Right ventricle myocardium superior (tissue), 1 donor: ENCODE measurements at places on chromosomes 6 and 20. TPM values are rescaled to one million over a fixed set of nuclear protein-coding genes. Genes with fewer than 3 reads are reported as not detected.

Gene TMEM170B
- total RNA-seq: 4.5 TPM

DNA sequence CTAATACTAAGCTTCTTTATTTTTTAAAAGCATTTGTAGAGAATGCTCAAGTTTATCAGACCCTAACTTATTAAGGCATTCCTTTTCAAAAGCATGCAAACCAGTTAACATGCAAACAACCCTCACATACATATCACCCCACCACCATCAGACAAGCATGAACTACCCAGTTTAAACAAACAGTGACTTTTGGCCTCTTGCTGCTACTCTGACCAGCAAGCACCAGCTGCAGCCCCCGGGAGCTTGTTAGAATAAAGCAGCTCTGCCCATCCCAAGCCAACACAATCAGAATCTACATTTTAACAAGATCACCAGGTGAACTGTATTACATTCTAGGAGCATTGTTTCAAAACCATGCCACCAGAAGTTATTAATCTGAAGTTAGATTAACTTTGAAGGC is 5.9 kb upstream of the NUP153 start:
- DNase-seq: no peak

GRCh38 chr6:40419377-40419776 is 167.8 kb downstream of the LRFN2 start:
- no peak for DNase-seq

GRCh38 chr20:49624317-49624716 is 56.4 kb upstream of the PTGIS start:
- no peak for DNase-seq

GRCh38 chr6:1389369-1390132 is at the start of gene FOXF2:
Gene FOXF2, plus strand, starts transcription at chr6:1389576. Its CDS starts 372 bp downstream, at chr6:1389948.
- DNase-seq: no peak

Gene HAO1
- total RNA-seq: not detected

- DNase-seq: no peak
These were observed 101.8 kb upstream of the AKIRIN2 start for GRCh38 chr6:87803791-87804190.

DNA sequence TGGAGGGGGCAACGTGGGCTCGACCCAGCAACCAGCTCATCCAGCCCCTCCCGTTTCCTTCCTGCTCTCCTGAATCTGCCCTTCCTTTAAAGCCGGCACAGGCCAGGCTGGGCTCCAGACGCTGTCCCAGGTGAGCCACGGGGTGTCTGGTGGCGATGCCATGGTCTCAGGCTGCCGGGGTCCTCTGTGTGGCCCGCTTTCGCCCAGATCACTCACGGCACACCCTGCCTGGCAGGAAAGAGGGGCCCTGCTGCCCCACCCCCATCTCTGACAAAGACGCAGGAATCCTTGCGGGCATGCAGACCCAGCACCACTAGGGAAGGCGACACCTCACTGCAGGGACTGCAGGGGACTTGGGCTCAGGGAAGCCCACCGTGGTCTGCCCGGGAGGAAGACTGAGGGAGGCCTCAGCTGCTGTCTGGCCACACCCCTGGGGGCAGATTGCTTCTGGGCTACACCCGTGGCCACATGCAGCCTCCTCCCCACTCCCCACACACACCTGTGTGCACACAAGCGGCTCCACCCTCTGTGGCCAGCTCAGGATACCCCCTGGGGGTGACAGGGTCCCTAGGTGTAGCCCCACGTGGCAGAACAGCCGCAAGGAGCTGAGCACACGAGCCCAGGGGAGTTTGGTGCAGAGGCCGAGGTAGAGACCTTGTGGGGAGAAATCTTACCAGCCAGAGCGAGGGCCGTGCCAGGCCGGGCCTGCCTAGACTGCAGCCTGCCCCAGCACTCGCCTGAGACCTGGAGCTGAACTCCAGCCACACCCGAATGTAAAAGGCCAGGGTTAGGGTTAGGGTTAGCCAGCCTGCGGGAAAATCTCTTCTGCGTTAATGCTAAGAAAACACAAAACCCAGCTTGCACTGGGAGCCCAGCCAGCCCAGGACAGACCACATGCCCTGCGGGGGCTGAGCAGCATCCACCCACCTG is 104.6 kb downstream of the DLL1 start:
- no peak for DNase-seq

- no peak for DNase-seq
These were observed 579.6 kb upstream of the MAP3K7 start for GRCh38 chr6:91166271-91167046.

GRCh38 chr6:163260911-163261310 is 153.6 kb upstream of the QKI start:
- no peak for DNase-seq

- DNase-seq: no peak
These were observed 82.0 kb upstream of the B3GAT2 start for GRCh38 chr6:71038711-71039344.

DNA sequence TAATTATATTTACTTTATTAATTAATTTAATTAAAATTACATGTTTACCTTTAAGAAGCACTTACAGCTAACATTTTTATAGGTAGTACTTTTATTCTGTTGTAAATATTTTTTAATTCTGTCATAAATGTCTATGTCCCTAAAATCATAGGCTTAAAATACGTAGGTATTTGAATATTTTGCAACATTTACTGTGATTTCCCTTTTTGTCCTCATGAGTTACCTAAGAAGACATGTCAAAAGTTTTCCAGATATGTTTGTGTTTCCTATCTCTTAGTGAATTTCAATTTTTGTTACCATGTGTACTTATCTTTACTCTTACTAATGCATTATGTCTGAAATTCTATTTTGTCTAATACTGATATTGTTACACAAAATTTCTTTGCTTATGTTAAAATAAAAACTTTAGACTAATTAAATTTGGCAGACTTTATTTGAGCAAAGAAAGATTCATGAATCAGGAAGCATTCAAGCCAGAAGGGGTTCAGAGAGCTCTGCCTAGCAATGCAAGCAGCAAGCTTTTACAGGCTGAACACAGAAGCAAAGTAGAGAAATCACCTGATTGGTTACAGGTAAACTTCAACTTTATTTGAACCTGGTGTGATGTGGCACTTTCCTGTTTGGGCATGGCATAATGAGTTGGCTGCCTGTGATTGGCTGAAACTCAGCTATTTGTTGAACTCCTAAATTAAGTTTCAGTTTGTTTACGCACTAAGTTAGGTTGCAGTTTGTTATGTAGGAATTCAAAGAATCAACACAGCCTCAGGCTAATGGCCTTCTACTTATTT is 123.2 kb upstream of the TMEM170B start:
- no peak for DNase-seq

GRCh38 chr6:77181749-77182148 is 281.5 kb downstream of the HTR1B start:
- DNase-seq: no peak

GRCh38 chr20:5448449-5449118 is 131.8 kb upstream of the PROKR2 start:
- DNase-seq: no peak

- DNase-seq: no peak
These were observed 191.6 kb upstream of the SNX9 start for GRCh38 chr6:157631412-157631811.
